ENCODE measurements at places on chromosomes 5 and 9. TPM values are rescaled to one million over a fixed set of nuclear protein-coding genes. Genes with fewer than 3 reads are reported as not detected.

FAM170A gene
- not detected for polyA plus RNA-seq

ELOVL7 gene
- polyA plus RNA-seq = 2.2 TPM

PLAC8L1 gene
- not detected for polyA plus RNA-seq

KCTD16 gene
- under 0.01 TPM for polyA plus RNA-seq

NMUR2 gene
- not detected for polyA plus RNA-seq

CCDC152 gene
- 0.16 TPM for polyA plus RNA-seq

HACD4 gene
- polyA plus RNA-seq = 1.1 TPM

IL4 gene
- polyA plus RNA-seq = not detected
